ENCODE measurements at places on chromosomes 1 and 21. TPM values are rescaled to one million over a fixed set of nuclear protein-coding genes. Genes with fewer than 3 reads are reported as not detected.

Gene MAN1A2
- 5.1 TPM for polyA plus RNA-seq

Gene TLCD4
- polyA plus RNA-seq = 13.0 TPM

- no peak for DNase-seq
Measured at GRCh38 chr1:27418326-27419185, 26.1 kb downstream of the GPR3 start.

GRCh38 chr1:165844933-165845332, 17.5 kb downstream of the UCK2 start:
- DNase-seq = no peak

- no peak for DNase-seq
Measured at GRCh38 chr1:4351453-4351852, 303.0 kb upstream of the AJAP1 start.

DNA sequence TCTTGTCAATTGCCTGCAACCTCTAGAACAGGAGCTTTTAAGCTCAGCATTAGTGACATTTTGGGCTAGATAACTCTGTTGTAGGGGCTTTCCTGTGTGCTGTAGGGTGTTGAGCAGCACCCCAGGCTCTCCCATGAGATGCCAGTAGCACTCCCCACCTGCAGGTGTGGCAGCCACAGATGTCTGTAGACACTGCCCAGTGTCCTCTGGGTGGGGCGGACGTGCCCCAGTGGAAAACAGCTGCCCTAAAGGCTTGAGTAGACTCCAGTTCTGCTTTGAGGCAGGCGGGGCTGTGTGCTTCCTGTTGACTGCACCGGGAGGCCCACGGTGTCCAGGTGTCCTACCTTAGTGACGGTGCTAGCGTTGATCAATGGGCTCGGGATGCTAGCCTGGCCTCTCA, 16.9 kb upstream of the PWP2 start:
- no peak for DNase-seq

GRCh38 chr1:118300808-118301207, 115.8 kb upstream of the SPAG17 start:
- no peak for DNase-seq

DNA sequence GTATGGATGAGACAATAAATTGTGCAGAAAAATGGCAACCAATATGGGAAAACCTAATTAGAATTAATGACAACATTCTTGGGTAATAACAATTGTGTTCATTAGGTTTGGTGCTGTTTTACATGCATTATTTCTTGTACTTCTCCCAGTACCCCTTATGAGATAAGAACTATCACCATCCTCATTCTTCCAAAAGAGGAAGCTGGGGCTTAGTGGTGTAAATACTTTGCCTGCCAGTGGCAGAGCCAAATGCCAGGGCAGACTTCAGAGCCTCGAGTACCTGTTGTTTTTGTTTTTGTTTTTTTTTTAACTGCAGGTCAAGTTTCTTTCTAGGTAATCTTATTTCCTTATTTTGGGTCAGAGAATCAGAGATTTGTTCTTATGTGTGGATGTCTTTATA, 206.4 kb downstream of the RHOU start:
- DNase-seq = no peak

DNA sequence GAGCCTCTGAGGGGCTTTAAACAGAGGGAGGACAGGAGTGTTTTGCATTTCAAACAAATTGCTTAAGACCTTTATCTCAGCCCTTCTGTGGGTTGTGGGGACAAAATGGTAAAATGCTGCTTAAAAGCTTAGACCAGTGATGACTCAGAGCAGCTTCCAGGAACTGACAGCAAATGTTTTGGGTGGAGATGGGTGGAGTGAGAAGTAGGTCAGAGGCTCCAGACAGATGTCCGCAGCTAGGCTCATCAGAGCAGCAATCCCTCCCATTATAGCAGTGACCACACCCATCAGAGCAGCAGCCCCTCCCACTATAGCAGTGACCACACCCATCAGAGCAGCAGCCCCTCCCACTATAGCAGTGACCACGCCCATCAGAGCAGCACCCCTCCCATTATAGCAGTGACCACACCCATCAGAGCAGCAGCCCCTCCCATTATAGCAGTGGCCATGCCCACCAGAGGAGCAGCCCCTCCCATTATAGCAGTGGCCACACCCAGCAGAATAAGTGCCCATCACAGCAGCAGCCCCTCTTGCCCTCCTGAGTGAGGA, 532.2 kb downstream of the MATN1 start:
- DNase-seq = peak; percentile 69

GRCh38 chr1:202122639-202123335, at the start of gene GPR37L1:
GPR37L1 (plus strand) TSS chr1:202122917; CDS start chr1:202122964, 47 bp downstream.
- peak; percentile 39 for DNase-seq

GRCh38 chr1:11948822-11949458, 14.4 kb downstream of the PLOD1 start:
- no peak for DNase-seq
